ENCODE measurements at places on chromosomes 1 and 21. TPM values are rescaled to one million over a fixed set of nuclear protein-coding genes. Genes with fewer than 3 reads are reported as not detected.

DNA sequence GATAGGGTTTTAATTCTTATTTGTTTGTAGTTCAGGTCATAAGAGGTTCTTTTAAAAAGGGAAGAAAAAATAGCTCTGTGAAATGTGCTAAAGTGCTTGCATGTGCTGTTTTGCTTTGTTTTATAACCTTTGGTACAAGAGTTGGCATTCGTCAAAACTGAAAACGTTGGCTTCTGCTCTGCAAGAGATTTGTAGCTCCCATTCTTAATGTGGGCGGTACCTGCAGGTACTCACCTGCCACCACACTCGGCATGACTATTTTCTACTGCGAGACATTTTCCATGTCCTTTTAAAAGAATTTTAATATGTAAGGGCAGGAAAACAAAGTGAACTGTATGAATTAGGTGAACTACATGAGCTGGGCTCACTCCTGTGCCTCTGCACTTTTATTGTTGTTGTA is 92.6 kb downstream of the ADARB1 start:
- no peak overlapping the region for H3K27ac ChIP-seq
- peaks cover 40% of the 10 kb centered on the region for H3K4me1 ChIP-seq
- DNase-seq, result no peak
- H3K27me3 ChIP-seq, result no peaks in the 10 kb centered on the region
- peaks cover 30% of the 10 kb centered on the region for H3K36me3 ChIP-seq

DNA sequence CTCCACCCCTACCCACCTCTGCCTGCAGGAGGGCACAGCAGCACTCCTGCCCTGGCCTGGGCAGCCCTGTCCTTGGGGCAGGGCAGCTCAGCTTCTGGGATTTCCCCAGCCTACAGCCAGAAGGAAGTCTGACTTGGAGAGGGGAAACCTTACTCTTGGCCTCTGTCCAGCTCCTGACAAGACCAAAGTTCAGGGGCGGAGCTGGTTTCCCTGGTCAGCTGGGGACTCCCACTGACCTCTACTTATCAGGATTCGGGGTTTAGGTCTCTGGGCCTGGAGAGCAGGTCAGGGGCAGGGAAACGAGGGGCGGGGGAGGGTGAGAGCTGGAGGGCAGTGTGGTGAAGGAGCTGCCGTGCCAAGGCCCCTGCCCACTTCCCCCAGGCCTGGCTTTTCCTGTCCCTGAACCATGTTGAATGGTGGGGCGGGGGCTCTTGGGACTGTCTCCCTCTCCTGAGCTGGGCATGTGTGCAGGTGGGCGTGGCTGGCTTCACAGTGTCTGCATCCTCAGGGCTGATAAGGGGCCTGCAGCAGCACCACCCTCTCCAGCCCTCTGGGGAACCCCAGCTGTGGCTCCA is 16.8 kb upstream of the ETV3 start:
- DNase-seq, result peak; percentile 52
- H3K36me3 ChIP-seq, result no peaks in the 10 kb centered on the region
- no peak overlapping the region for H3K27ac ChIP-seq
- H3K4me1 ChIP-seq, result peaks cover 10% of the 10 kb centered on the region
- H3K27me3 ChIP-seq, result no peaks in the 10 kb centered on the region

DNA sequence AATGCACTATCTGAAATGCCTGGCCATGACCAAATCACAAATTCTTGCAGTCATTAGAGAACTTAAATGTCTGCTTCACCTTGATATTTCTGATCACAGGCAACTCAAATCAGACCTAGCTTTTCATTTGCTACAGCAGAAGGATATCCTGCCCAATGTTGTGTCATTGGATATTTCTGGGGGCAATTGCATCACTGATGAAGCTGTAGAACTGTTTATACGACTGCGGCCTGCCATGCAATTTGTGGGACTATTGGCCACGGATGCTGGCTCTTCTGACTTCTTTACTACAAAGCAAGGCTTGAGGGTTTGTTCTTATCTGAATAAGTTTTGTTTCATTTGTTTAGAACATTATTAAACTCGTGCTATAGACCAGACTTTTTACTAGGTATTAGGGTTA is 14.9 kb downstream of the ZYG11A start:
- H3K4me1 ChIP-seq, result no peaks in the 10 kb centered on the region
- no peaks in the 10 kb centered on the region for H3K27me3 ChIP-seq
- H3K36me3 ChIP-seq, result no peaks in the 10 kb centered on the region
- no peak overlapping the region for H3K27ac ChIP-seq
- peak; percentile 38 for DNase-seq

GRCh38 chr1:67636146-67636545 is 48.9 kb upstream of the GADD45A start:
- H3K27me3 ChIP-seq, result no peaks in the 10 kb centered on the region
- no peak overlapping the region for H3K27ac ChIP-seq
- no peaks in the 10 kb centered on the region for H3K4me1 ChIP-seq
- H3K36me3 ChIP-seq, result no peaks in the 10 kb centered on the region
- no peak for DNase-seq

GRCh38 chr1:231850786-231851185 is 224.2 kb downstream of the DISC1 start:
- H3K27ac ChIP-seq, result no peak overlapping the region
- DNase-seq, result no peak
- H3K4me1 ChIP-seq, result peaks cover 2% of the 10 kb centered on the region

- peaks cover 35% of the 10 kb centered on the region for H3K27me3 ChIP-seq
- no peaks in the 10 kb centered on the region for H3K4me1 ChIP-seq
- H3K36me3 ChIP-seq, result no peaks in the 10 kb centered on the region
- H3K27ac ChIP-seq, result no peak overlapping the region
- DNase-seq, result no peak
These were observed 87.3 kb upstream of the IFFO2 start for GRCh38 chr1:19043579-19044443.

DNA sequence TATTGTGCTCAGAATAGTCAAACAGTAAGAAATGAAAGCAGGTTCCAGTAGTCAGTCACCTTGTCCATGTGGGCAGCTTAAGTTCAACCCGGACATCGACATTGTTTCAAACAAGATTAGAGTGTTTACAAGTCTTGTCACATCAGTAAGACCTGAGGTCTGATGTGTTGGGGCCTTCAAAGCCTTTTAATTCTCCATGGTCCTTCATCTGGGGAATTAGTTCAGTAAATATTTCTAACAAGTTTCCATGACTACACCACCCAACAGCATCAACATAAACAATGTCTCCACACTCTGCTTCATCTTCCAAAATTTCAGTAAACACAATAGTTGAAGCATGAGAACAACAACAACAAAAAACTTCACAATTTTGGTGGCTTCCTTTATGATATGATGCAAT is 15.1 kb upstream of the ADORA1 start:
- H3K27ac ChIP-seq, result no peak overlapping the region
- no peak for DNase-seq
- no peaks in the 10 kb centered on the region for H3K36me3 ChIP-seq
- H3K4me1 ChIP-seq, result no peaks in the 10 kb centered on the region

- no peaks in the 10 kb centered on the region for H3K36me3 ChIP-seq
- H3K4me3 ChIP-seq, result no peak overlapping the region
- peak overlapping the region; percentile 31 for H3K27ac ChIP-seq
- no peak for DNase-seq
- H3K27me3 ChIP-seq, result no peaks in the 10 kb centered on the region
These were observed 91.6 kb downstream of the DDAH1 start for GRCh38 chr1:85373378-85373708.

DNA sequence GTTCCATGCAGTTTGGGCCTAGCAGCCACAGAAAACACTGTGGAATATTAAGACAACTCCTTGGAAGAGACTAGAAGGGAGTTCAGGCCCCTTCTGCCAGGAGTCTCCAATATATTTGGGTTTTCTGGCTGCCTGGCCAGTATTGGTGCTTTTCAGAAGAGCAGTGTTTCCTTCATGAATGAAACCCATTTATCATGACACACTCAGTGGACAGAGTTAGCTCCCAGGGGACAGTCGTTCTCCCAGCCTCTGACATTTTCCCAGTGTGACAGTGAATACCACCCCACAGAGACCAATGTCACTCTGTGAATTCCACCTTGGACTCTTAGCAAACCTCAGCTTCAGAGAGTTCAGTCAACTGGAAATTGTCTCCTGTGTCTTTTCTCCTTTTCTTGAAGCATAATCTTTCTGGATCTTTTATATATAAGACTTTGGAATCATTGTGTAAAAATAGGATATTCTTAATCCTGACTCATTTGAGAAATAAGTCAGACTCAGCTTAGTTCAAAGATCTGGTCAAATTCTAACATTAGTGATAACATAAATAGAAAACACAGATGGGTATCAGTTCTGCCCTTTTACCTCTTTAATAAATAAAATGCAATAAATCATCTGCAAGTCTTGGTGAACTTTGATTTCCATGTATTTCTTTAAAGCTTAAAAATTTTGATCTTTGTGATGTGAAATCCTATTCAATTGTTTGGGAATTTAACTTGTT is 40.4 kb downstream of the GNG12 start:
- no peaks in the 10 kb centered on the region for H3K36me3 ChIP-seq
- H3K27me3 ChIP-seq, result no peaks in the 10 kb centered on the region
- H3K27ac ChIP-seq, result peak overlapping the region; percentile 97

DNA sequence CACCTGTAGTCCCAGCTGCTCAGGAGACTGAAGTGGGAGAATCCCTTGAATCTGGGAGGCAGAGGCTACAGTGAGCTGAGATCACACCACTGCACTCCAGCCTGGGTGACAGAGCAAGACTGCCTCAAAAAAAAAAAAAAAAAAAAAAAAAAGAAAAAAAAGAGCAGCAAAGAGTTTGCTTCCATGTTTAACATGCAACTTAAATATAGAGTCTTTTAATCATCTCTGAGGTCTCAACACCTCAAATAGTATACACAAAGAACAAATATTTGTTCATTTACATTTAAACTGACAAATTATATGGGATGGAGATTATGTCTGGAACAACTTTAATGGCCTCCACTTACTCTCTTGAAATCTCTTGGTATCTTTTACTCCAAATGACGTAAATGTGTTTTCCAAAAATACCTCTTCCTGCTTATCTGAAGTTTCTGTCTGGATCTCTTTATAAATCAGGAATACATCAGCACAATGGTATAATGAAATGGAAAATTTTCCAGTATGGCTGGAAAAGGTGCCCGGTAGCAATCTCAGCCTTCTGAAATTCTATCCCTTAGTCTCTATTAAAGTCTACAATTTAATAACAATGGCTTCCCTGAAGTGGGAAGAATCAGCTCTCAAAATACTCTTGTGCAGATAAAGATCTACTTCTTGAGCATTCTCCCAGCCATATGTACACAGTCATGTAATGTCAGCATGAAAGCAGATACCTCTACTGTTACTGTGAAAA is 258.5 kb downstream of the OMA1 start:
- H3K4me3 ChIP-seq, result no peak overlapping the region
- no peaks in the 10 kb centered on the region for H3K4me1 ChIP-seq
- no peak overlapping the region for H3K27ac ChIP-seq
- H3K36me3 ChIP-seq, result no peaks in the 10 kb centered on the region
- DNase-seq, result no peak

DNA sequence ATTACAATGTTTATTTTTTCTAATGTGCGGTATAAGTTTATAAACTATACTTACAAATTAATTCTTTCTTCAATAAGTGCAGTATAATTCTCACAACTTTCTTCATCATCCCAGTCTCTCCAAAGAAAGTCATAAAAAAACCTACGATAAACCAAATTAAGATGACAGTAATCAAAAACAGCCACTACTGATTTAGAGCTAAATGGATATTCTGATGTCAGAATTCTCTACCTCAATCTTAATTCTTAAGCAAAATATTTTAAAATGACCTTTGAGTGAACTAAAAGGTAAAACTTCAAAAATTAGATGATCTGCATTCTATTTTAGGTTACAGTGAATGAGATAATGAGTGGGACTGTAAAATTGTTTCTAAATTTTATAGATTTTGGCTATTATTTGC is 13.6 kb downstream of the SHCBP1L start:
- peaks cover 10% of the 10 kb centered on the region for H3K27me3 ChIP-seq
- H3K36me3 ChIP-seq, result no peaks in the 10 kb centered on the region
- H3K27ac ChIP-seq, result no peak overlapping the region
- no peaks in the 10 kb centered on the region for H3K4me1 ChIP-seq
- H3K4me3 ChIP-seq, result no peak overlapping the region

GRCh38 chr1:102693345-102693744 is 415.0 kb downstream of the COL11A1 start:
- no peaks in the 10 kb centered on the region for H3K36me3 ChIP-seq
- no peaks in the 10 kb centered on the region for H3K4me1 ChIP-seq
- H3K27ac ChIP-seq, result no peak overlapping the region
- DNase-seq, result no peak
- H3K27me3 ChIP-seq, result no peaks in the 10 kb centered on the region

- H3K27ac ChIP-seq, result no peak overlapping the region
- peaks cover 1% of the 10 kb centered on the region for H3K36me3 ChIP-seq
- no peak for DNase-seq
- H3K4me1 ChIP-seq, result peaks cover 10% of the 10 kb centered on the region
These were observed 38.4 kb downstream of the CENPF start for GRCh38 chr1:214641214-214641895.

DNA sequence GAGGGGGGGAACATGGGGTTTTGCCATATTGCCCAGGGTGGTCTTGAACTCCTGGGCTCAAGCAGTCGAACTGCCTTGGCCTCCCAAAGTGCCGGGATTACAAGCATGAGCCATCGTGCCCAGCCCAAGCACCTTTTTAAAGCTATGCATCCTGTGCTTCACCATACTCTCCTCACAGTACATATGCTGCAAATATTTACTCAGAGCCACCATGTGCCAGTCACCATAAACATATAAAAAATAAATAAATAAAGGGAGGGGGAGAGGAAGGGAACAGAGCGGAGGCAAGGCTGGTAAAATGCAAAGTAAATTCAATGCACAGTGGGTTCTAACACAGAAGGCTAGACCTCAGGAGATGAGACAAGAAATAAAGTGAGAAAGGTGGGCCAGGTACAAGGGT is 64.7 kb downstream of the CAPZB start:
- H3K36me3 ChIP-seq, result peaks cover 21% of the 10 kb centered on the region
- H3K27me3 ChIP-seq, result no peaks in the 10 kb centered on the region
- no peak for DNase-seq
- H3K4me3 ChIP-seq, result no peak overlapping the region
- H3K4me1 ChIP-seq, result peaks cover 39% of the 10 kb centered on the region
- H3K27ac ChIP-seq, result no peak overlapping the region

GRCh38 chr1:220922951-220923350 is 43.7 kb downstream of the HLX start:
- 0 out of 2 replicates have a peak, but pooled peaks cover 1% of the 10 kb centered on the region for H3K4me1 ChIP-seq
- H3K27me3 ChIP-seq, result peaks cover 7% of the 10 kb centered on the region
- H3K27ac ChIP-seq, result no peak overlapping the region
- no peaks in the 10 kb centered on the region for H3K36me3 ChIP-seq
- DNase-seq, result no peak

DNA sequence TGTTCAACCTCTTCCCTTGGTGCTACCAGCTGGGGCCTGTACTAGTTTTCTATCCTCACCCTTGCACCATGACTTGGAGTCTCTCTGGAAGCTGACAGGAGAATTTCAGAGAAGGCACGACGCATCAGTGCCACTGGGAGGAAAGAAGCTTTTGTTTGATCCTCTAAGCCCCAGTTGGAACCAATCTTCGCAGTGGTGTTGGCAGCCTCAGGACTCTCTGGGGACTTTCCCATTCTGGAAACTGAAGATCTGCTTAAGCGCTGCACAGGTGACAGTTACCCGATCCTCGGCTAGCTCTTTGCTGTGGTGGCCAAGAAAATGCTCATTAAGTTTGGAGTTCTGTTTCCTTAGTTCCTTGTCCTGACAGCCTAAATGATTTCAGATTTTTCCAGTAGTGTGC is 222.3 kb downstream of the RHOU start:
- DNase-seq, result no peak
- H3K4me1 ChIP-seq, result peaks cover 4% of the 10 kb centered on the region
- H3K4me3 ChIP-seq, result no peak overlapping the region
- H3K36me3 ChIP-seq, result no peaks in the 10 kb centered on the region

Gene XPR1
- total RNA-seq, result 25.1 TPM

Gene GTF2B
- 55.5 TPM for total RNA-seq

Gene KDM1A
- total RNA-seq, result 104 TPM

Gene ZNF683
- not detected for total RNA-seq

Gene RBM34
- total RNA-seq, result 61.7 TPM

Gene NUAK2
- total RNA-seq, result 8.1 TPM

Gene PRDM16
- total RNA-seq, result not detected

Gene PLEKHA6
- 5.0 TPM for total RNA-seq

Gene PITHD1
- 23.8 TPM for total RNA-seq

Gene PGLYRP3
- not detected for total RNA-seq

Gene KRTAP19-3
- not detected for total RNA-seq

Data from IMR-90 (cell line).